ENCODE measurements at places on chromosomes 11 and 22. TPM values are rescaled to one million over a fixed set of nuclear protein-coding genes. Genes with fewer than 3 reads are reported as not detected.

The MUC2 gene
- polyA plus RNA-seq = not detected

The FDX1 gene
- 30.0 TPM for polyA plus RNA-seq

The OR56A1 gene
- polyA plus RNA-seq = 0.10 TPM

The ART1 gene
- not detected for polyA plus RNA-seq

The MS4A12 gene
- polyA plus RNA-seq = not detected
